ENCODE measurements at places on chromosomes 1 and 21.

- no peak for DNase-seq
Measured at GRCh38 chr1:105005594-105006195, 1256.0 kb downstream of the AMY1C start.

- DNase-seq, result no peak
Measured at GRCh38 chr1:183622013-183622412, 13.6 kb downstream of the ARPC5 start.

DNA sequence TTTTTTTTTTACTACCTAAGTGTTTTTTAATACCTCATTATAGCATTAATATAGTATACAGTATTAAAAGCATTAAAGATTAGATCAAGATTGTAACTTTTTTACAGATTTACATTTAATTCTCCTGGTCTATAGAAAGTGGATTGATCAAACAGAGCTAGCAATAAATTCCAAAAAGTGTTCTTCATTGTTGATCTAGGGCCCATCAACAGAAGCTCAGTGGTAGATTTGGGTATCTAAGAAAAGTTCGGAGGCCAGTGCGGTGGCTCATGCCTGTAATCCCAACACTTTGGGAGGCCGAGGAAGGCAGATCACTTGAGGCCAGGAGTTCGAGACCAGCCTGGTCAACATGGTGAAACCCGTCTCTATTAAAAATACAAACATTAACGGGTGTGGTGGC is 12.5 kb downstream of the NUP210L start:
- DNase-seq, result no peak

- no peak for DNase-seq
Measured at GRCh38 chr1:100717218-100717617, 2.3 kb upstream of the VCAM1 start.

DNA sequence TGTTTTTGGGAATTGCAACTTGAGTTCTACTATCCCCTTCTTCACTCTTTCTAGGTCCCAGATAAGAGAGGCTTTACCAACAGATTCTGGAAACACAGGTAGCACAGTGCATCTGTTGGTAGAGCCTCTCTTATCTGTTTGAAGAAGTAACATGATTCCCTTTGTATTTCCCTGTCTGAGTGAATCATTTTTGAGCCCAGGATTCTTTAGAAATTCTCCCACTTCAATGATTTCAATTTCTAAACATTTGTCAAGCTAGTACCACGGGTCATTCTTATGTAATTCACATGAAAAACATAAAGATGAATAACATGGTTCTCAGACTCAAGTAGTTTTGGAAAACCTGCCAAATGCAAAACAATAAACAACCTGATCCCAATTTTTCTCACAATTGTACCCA is 72.0 kb upstream of the DUSP10 start:
- DNase-seq, result no peak

DNA sequence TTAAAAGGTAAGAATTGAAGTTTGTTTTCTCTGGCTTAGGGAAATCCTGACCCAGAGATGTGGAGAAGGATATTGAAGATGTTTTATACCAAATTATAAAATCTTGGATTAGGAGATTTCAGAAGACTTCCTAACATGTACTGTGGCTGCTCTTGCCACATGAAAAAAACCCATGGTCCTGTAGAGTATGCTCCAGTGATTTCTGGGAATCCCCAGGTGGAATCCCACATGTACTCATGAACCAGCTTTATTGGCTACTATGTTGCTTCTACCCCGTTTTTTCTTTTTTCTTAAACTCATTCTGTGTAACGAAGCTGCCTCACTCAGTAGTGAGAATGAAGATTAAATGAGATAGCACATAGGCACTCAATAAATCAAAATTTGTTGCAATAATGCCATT is 132.7 kb upstream of the SGIP1 start:
- no peak for DNase-seq

DNA sequence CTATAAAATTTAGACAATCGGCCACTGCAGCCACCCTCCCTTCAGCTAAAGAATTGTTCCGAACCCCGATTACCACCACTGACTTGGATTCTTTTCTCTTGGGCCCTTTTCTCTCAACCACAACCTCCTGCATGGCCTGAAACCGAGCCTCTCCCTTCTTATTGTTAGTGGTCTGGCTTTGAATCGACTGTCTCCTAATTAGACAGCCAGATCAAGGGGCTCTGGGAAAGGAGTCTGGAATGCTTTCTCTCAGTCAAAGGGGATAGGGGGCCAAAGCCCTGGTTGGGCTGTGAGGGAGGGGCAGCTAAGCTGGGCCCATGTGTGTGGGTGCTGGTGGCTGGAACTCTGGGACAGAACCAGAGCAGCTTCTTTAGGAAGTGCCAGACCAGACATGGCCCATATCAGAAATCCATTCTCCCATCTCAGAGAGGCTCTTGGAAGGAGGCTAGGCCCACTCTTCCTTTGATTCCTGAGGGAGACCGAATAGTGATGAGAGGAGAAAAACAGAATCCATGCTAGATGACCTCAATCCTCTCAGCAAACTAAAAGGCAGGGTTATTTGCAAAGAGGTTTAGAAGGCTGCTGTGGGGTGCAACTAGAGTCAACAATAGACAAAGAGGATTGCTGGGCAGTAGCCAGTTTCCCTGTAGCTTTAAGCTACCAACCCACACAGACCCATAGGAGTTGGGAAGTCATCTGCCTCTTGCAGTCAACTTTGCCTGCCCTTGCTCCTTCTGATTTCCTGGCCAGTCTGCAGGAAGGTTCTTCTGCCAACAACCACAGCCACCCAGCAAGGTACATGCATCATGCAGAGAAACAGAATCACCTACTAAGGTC is 117.6 kb downstream of the AK5 start:
- no peak for DNase-seq

All from brain (organoid and tissue), 16 donors.